ENCODE measurements at places on chromosomes 1 and 21.

GRCh38 chr1:207026104-207026534 is 6.4 kb downstream of the C1orf116 start:
- DNase-seq = no peak

DNA sequence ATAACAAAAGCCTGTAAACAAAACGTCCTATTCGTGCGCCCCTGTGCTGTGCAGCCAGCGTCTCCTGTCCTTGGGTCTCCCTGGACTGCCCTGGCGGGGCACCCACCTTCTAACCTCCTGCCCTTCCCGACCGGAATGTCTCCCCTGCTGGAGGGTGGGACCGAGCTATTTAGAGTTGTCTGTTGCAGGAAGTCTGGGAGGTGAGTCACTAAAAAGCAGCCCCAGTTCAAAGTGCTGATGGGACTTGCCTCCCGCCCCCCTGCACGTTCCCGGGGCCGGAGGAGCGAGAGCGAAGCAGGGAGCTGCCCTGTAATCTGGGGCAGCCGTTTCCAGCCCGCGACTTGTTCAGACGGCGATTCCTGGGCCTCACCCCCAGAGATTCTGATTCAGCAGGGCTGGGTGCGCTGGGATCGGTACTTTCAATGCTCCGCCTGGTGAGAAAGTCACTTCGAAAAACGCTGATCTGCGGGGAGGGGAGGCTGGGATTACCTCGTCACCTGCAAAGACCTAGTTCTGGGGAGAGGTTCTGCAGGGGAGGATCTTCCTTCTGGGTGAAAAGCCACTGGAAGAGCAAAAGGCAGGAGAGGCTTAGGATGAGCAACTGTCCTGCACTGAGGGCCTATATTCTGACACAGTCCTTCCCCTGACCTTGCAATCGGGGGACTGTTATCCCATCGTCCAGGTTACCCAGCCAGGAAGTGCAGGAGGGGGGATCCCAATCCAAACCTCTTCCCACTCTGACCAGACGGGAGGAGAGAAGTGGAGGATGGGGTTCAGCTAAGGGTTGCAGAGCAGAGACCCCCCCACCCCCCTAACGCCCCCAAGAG is 1.2 kb upstream of the DHRS3 start:
- no peak for DNase-seq

DNA sequence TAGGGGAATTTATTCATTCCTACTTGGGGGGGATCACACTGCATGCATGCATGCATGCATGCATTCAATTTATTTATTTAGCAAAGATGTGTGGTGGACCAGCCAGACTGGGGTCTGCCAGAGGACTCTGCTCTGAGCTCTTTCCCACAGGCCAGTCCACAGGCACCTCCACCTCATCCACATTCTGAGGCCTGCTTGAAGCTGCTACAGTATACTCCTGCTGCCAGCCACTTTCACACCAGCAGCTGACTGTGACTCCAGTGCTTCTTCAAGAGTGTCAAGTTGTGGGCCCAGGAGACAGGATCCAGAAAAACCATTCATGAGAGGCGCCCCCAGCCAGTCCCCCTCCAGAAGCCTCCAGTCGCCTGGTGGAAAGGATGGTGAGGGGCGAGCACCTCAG is 30.9 kb downstream of the SSBP3 start:
- DNase-seq = no peak

- no peak for DNase-seq
These were observed 26.6 kb downstream of the FAM89A start for GRCh38 chr1:231013391-231014015.

DNA sequence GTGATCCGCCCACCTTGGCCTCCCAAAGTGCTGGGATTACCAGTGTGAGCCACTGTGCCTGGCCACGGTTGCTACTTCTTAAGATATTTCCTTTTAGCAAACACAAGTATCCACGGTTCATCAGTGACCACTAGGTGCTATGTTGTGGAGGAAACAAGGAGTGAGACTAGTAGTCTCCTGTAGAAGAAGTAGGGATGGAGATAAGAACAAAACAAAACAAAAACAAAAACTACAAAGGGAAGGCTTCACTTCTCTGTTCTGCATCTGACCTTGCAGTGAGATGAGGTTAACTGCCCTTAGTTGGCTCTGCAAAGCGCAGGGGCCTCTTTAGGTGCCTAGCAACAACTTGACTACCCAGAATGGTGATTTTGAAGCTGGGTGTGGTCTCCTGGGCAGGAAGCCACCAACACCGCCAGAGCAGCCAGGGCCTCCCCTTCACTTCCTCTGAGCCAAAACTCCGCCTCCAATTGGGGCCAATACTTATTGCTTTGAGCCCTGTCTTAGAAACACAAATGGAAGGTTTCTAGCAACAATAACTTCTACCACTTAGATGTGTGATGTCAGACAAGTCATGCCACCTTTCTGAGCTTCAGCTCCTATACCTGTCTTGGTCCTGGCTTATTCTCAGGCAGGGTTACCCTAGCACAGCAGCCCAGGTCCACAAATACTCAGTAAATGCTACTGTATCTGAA is 12.8 kb upstream of the CDC42 start:
- DNase-seq = peak; percentile 71

DNA sequence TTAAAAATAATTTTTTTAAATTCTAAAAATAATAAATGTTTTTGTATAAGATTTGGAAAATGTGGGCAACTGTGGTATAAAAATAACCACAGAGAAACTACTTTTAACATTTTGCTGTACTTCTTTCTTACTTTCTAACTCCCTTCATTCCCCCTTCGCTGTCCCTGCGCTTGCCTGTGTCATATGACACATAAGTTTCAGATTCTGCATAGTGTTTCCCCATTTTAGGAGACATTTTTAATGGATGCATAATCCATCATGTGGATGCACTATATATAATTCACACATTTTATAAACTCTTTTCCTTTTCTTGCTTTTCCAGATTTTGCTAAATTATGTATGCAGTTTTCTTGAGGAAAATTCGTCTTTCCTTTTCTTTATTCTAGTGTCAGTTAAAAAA is 16.3 kb downstream of the ATG4C start:
- DNase-seq = no peak

- no peak for DNase-seq
These were observed 76.9 kb upstream of the CCDC190 start for GRCh38 chr1:162937716-162938395.

- DNase-seq = no peak
These were observed 139.6 kb downstream of the BRINP2 start for GRCh38 chr1:177310326-177310725.

DNA sequence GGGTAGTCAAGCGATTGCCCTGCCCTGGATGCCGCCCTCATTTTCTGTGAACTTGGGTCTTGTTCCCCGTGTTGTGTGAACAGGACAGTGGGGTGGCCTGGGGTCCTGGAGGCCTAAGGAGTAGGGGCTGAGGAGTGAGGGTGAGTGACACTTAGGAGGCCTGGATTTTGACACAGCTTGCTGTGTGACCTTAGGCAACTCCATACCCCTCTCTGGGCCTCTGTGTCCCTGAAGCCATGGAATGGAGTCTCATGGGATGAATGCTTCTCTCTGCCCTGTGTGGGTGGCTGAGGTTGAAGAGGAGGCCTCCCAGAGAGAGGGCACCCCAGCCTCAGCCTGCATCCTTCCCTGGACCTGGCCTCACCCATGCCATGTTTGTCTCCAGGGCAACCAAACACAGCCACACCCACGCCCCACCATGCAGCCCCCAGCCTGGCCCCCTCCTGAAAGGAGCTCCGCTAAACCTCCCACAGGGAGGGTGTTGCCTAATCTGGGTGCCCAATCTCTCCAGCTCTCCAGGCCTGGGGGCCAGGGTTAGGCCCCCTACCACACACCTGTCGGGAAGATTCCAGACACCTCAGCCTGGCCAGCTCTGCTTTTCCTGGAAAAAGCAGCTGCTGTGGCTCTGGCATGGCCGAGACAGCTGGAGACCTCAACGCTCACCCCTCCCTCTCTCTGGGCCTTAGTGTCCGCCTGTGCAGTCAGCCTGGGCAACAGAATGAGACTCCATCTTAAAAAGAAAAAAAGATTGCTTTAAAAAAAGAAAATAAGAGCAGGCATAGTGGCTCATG is 9.9 kb downstream of the MYOM3 start:
- DNase-seq = no peak

DNA sequence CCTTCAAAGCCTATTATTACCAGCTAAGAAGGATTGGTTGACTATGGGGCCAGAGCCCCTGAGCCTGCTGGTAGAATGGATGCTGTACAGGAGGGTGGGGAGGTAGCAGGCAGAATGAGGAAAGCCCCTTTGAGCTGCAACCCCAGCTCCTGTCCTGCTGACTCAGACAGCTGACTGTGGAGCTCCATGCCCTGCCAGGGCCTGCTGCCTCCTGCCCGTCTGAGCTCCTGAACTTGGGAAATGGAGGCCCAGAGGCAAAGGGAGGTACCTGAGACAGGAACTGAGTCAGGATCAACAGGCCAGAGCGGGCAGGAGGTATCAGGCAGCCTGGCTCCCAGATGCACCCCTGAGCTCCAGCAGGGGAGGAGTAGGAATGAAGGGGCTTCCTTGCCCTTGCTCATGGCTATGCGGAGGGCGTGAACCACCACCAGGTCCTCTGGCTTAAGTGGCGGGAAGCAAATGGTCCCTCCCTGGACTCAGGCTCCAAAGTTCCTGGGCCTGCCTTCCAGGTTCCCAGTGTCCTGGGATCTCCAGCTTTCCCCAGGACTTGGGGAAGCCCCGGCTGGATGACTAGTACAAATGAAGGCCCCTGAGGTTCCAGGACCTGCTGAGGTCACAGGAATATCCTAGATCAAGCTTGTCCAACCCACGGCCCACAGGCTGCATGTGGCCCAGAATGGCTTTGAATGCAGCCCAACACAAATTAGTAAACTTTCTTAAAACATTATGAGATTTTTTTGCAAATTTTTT is 3.9 kb upstream of the SFN start:
- DNase-seq = no peak

- no peak for DNase-seq
These were observed 13.9 kb upstream of the TMEM222 start for GRCh38 chr1:27307874-27308598.

DNA sequence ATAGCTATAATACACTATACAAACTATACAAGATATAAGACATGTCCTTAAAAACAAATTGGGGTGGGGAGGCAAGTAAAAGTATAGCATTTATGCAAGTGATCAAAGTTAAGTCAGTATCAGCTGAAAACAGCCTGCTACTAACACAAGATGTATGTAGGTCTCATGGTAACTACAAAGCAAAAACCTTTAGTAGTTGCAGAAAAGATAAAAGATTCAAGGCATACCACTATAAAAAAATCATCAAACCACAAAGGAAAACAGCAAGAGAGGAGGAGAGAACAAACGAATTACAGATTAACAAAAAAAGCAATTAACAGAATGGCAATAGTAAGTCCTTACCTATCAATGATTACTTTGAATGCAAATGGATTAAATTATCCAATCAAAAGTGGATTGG is 22.7 kb downstream of the ERO1B start:
- DNase-seq = no peak

GRCh38 chr1:209309198-209309597 is 274.3 kb upstream of the CAMK1G start:
- DNase-seq = no peak

DNA sequence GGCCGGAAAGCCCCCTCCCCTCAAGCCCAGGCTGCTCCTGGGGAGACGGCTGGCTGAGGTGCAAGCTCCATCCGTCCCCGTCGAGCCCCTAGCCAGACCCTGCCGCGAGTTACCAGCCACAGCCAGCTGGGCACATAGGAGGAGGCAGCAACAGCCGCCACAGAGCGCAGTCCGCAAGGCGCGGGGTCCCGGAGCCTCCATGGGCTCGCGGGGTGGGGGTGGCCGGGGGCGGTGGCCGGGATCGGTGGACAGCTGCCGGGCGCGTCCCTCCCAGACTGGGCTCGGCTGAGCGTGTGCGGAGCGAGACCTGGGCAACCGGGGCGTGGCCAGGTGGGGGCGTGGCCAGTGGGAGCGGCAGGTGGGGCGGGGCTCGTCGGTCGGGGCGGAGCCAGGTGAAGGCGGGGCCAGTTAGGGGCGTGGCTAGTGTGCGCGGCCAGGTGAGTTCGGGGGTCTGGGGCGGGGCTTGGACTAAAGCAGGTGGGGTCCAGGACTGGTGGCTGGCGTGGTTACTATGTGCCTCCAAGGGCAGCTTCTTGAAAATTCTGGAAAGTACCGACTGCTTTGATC is at the start of gene CD164L2:
CD164L2 (minus strand) TSS at position 295 of the 567 bp plus-strand sequence; CDS start at position 201, 94 bp downstream.
- no peak for DNase-seq

- DNase-seq = no peak
These were observed 4.6 kb downstream of the PKLR start for GRCh38 chr1:155296661-155297060.

DNA sequence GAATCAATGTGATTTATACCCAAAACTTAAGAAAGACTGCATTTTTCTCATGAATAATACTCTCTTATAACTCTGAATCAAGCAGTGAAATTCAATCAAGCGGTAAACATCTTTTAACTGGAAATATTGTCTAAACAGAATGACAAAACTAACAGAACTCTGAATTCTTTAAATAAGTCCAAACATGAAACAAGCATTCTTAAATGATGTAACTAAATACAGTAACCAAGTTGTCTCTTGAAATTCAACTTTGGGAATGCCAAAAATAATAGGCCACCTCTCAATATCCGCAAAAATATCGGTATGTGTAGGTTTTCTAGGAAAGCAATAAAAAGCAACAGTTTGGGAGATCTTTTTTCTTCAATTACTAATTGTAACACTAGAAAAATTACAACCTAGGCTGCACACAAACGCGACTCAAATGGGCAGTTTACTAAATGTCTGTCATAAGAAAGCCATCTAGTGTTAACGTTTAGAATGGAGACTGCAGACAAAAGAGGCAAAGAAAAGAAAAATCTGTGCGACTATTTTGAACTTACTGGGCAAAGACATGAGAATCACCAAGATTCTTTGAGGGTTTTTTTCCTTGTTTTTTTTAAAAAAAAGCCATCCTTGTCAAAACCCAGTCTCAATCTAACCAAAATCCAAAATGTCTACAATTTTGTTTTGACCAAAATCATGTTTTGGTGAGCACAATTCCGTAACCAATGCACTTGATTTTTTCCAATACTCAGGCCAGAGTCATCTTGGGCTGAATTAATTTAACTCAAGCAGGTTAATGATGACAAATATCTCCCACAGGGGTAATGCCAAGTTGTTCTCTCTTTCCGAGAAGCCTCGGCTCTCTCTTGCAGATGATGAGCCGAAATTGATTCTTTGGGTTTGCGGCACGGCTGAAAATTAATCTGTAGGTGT is 1.3 kb downstream of the SIPA1L2 start:
- DNase-seq = no peak

DNA sequence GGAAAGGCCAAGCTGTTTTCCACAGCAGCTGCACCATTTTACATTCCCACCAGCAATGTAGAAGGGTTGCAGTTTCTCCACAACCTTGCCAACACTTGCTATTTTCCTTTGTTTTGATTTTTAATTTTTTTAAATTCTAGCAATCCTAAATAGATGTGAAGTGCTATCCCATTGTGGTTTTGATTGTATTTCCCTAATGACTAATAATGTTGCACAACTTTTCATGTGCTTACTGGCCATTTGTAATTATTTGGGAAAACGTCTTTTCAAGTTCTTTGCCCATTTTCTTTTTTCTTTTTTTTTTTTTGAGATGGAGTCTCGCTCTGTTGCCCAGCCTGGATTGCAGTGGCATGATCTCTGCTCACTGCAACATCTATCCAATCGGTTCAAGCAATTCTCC is 53.9 kb downstream of the VCAM1 start:
- no peak for DNase-seq

DNA sequence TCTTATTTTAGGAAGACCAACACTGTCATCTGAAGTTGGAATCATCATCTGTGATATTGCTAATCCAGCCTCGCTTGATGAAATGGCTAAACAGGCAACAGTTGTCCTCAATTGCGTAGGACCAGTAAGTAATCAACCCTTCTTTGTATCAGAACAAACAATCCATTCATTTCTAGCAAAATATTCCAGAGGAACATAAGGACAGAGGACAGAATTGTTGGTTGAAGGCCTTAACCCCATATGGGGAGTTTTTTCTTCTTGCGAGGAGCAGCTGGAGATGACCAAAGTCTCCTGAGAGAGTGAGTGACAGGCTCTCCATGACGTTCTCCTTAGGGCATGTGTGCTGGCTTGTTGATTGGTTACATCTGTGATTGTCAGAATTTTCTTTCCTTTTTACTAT is 2.7 kb downstream of the SCCPDH start:
- DNase-seq = no peak
